WTC11 (cell line): ENCODE measurements at places on chromosomes 11 and 22. TPM values are rescaled to one million over a fixed set of nuclear protein-coding genes. Genes with fewer than 3 reads are reported as not detected.
A peak's percentile ranks its signal among the peaks of the same experiment; 100 is the strongest.

Gene FOLH1
- total RNA-seq, result not detected in 3 replicates

Gene GNAZ
- total RNA-seq, result 9.9 to 11.4 TPM (median 11.0 TPM) in 3 replicates

Gene YDJC
- total RNA-seq, result 39.1 to 42.1 TPM (median 39.8 TPM) in 3 replicates

Gene KRTAP5-7
- total RNA-seq, result 0.11 TPM in 1 of 3 replicates, not detected in the others

Gene ANGPTL5
- total RNA-seq, result not detected in 3 replicates

Gene SNX32
- 2.2 to 3.4 TPM (median 2.9 TPM) in 3 replicates for total RNA-seq

Gene TUBA8
- 0.50 to 1.3 TPM (median 0.72 TPM) in 3 replicates for total RNA-seq

GRCh38 chr11:16773981-16774935 lies 35.8 kb downstream of the C11orf58 start:
- no peak for DNase-seq

- peak; percentile 79 for DNase-seq
Observed at GRCh38 chr22:23984430-23984829, 4.5 kb downstream of the GSTT2 start.

GRCh38 chr11:134021326-134021725 lies 47.5 kb upstream of the JAM3 start:
- no peak for DNase-seq

DNA sequence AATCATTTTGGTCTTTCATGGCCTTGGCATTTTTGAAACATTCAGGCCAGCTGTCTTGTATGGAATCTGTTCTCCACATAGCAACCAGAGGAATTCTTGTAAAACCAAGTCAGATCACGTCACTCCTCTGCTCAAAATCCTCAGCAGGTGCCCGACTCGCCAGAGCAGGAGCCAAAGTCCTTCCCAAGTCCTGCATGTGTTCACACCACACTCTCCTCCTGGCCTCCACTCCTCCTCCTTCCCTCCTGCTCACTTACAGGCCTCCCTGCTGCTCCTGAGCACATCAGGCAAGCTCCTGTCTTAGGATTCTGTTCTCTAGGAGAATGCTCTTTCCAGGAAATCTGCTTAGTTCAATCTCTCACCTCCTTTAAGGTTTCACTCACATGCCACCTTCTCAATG lies 6.9 kb upstream of the PSMC3 start:
- DNase-seq, result no peak

DNA sequence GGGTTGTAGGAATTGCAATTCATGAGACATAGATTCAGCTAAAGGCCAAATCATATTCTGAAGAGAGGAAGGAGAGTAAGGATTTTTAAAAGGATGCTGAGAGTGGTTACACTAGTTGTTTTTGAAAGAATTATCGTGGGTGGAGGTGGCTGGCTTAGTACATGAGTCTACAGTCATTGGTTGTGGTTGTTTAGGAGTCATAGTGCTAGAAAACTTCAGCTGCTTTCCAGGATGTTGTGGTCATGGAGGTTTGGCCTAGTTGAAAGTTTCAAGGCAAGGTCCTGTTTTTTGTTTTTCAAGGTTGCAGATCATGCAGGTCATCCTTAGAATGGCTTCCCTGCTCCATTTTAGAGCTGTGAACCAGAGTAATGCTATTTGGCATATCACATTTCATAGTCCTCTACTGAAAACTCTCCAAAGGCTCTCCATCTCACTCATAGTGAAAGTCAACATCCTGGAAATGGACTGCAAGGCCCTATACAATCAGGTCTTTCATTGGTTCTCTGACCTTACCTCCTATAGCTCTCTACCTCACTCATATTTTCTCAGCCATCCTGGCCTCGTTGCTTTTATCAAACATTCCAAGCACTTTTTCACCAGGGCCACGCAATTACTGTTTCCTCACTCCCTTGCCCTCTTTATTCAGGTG lies 26.1 kb upstream of the ZBTB44 start:
- no peak for DNase-seq

DNA sequence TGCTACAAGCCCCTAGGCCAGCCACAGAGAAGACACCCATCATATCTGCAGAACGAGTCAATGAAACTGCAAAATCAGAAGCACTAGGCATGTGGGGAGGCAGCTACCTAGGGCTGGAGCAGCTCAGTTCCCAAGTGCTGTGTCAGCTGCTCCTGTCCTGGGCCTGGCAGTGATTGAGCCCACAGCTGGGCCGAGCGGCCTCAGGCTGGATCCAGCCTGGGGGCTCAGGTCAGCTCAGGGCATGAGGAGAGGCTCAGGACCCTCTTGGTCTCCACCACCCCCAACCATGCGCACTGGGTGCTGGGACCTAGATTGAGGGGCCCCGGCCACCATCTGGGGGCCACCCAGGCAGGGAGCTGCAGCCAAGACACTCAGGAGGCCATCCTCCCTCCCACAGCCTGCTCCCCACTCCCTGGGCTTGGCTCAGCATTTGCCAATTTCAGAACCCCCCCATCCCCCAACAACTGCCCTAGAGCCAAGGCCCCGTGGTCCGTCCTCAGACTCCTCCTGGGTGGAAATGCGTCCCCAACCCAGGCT lies 2.4 kb upstream of the TNNT3 start:
- no peak for DNase-seq

- DNase-seq, result no peak
Observed at GRCh38 chr11:96090711-96091110, 166.8 kb upstream of the MTMR2 start.

- DNase-seq, result no peak
Observed at GRCh38 chr22:43574738-43575137, 162.9 kb downstream of the MPPED1 start.

- no peak for DNase-seq
Observed at GRCh38 chr11:75673977-75674582, 5.2 kb upstream of the MAP6 start.

- DNase-seq, result no peak
Observed at GRCh38 chr11:47538741-47539565, 14.0 kb downstream of the CELF1 start.

DNA sequence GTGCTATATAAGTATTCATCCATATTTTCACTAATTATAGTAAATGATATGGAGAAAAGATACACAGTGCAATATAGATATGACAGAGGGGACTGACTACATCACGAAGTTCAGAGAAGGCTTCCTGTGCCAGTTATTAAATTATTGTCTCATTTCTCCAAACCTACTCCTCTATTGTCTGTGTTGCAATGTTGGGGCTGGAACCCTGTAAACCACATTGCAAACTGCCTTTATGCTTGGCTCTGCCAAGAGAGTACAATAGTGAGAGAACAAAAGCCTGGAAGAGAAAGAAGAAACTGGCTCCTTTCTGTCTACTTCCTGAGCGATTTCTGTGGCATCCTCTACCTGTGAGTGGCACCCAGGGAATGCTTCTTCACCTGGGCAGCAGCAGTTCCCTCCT lies 46.4 kb downstream of the ME3 start:
- DNase-seq, result no peak
